ENCODE measurements at places on chromosomes 6 and 20.
A peak's percentile ranks its signal among the peaks of the same experiment; 100 is the strongest.

GRCh38 chr6:134555672-134556071 is 237.8 kb upstream of the SGK1 start:
- H3K4me1 ChIP-seq: peaks cover 10% of the 10 kb centered on the region
- no peaks in the 10 kb centered on the region for H3K36me3 ChIP-seq
- H3K27me3 ChIP-seq: no peaks in the 10 kb centered on the region
- no peak for DNase-seq
- no peak overlapping the region for H3K4me3 ChIP-seq
- no peak overlapping the region for H3K27ac ChIP-seq

DNA sequence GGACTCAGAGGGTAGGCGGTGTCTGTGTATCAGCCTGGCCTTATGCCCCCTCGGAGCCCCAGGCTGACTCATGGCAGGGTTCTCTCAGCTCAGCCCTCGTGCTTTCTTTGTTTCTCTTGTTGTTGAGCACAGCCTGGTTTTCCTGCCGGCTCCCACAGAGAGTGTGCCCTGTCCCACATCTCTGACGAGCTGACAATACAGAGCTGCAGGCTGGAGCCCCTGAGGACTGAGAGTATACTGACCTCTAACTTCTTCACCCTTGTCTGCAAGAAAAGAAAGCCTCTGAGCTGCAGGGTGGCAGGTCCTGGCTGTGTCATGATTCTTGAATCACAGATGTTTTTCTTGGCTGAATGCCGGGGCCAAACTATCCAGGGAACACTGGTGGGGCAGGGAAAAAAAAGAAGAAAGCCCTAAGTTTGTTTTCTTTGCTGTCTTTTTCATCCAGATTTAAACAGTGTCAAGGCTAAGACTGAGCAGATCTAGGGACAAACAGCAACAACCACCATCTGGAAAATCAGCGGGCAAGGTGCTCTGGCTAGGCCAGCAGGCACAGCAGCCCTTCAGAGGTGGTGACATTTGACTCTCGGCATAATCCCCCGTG is 63.3 kb upstream of the ZNF133 start:
- no peak overlapping the region for H3K4me3 ChIP-seq
- peaks cover 17% of the 10 kb centered on the region for H3K4me1 ChIP-seq
- peak overlapping the region; percentile 56 for H3K27ac ChIP-seq

DNA sequence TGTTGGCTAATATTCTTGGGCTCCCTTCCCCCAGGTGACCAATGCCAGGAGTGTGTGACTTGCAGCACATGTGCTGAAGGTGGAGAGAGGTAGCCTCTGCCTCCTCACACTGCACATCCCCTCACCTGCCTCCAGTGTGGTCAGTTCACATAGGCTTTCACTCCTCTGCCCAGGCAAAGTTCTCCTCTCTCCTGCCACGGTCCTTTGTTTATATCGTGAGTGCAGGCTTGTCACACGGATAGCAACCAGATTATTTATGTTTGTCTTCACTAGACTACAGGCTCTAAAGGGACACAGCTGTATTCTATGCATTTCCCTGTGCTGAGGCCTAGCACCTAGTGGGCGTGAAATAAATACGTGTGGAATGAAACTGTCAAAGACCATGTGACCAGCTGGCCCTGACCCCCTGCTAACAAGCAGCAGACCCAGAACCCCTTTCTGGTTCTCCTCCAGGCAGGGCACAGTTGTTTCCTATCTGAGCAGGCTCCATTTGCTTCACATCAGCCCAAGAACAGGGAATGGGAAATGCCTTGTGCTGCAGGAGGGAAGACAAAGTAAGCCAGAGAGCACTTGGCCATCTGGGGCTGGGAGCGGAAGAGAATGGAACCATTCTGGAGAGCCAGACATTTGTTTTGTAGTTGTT is 42.3 kb downstream of the UNC5CL start:
- DNase-seq: no peak
- H3K27ac ChIP-seq: no peak overlapping the region
- H3K4me1 ChIP-seq: no peaks in the 10 kb centered on the region

DNA sequence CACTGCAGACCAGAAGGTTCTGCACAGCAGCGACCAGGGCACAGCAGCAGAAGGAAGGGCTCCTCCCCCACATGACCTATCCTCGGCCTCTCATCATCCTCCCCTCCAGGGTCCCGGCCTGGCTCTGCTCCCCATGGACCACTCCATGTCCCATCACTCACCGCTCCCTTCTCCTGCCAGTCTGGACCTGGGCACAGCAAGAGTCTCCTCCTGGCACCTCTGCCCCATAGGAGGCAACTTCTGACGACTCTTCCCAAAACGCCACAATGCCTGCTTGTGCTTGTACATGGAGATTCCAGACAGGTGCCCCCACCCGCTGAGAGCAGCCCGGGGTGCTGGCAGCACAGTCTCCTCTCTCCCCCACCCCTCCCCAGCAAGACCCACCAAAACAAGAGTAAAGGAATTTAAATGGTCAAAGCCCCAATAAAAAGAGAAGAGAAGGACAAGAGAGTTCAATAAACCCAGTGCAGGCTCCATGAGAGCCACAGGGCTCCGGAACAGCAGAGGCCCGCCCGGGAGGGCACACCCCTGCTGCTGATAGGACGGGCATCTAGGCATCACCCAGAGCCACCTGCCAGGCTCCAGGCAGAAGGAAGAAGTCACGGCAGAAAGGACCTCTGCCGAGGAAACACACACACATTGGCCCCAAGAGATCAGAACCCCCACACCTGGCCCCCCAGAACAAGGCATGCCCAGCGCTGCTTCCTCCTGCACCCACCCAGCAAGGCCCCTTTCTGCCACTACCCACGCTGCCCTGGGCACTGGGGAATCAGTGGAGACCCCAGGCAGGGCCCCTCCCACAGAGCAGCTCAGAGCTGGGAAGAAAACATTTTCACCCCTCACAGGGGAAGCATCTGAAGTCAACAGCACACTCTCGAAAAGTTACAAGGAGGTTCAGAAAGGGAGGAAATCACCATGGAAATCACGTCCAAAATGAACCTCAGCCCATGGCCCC is 15.2 kb downstream of the TAF4 start:
- peak; percentile 75 for DNase-seq
- H3K36me3 ChIP-seq: peaks cover 8% of the 10 kb centered on the region
- no peak overlapping the region for H3K27ac ChIP-seq
- no peaks in the 10 kb centered on the region for H3K4me1 ChIP-seq

DNA sequence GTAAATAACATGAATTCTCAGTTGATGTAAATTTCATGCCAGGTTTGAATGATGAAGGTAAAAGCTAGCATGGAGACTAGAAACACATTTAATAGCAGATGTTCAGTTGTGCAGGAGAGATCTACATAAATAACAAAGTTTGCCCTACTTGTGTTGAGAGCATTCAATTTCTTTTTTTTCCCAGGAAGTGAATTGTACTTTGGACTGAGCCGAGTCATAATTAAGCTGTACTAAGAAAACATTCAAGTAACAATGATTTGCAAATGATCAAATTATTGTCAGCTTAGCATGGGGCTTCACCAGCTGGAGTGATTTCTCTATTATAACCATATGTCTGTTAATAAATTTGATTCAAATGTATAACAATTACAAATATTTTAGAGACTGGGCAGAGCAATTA is 893.5 kb upstream of the MAP3K7 start:
- H3K36me3 ChIP-seq: no peaks in the 10 kb centered on the region
- no peak overlapping the region for H3K27ac ChIP-seq
- no peaks in the 10 kb centered on the region for H3K27me3 ChIP-seq
- DNase-seq: no peak
- no peak overlapping the region for H3K4me3 ChIP-seq

DNA sequence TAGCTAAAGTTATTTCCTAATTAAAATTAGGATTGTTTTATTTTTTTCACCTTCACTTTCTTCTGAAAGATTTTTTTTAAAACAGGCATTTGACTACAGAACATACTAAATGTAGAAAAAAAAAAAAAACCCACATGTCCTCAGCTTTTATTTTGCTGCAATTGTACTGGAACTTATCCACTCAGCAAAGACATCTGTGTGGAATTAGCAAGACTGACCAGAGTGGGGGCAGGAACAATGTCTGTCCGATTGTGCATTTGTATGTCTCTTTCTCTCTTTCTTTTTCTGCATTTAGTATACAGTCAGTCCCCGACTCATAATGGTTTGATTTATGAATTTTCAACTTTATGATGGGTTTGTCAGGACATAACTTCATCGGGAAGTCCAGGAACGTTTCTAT is 77.3 kb downstream of the CHD6 start:
- H3K36me3 ChIP-seq: peaks cover 22% of the 10 kb centered on the region
- peaks cover 11% of the 10 kb centered on the region for H3K4me1 ChIP-seq
- H3K27ac ChIP-seq: no peak overlapping the region
- H3K27me3 ChIP-seq: no peaks in the 10 kb centered on the region
- DNase-seq: no peak

DNA sequence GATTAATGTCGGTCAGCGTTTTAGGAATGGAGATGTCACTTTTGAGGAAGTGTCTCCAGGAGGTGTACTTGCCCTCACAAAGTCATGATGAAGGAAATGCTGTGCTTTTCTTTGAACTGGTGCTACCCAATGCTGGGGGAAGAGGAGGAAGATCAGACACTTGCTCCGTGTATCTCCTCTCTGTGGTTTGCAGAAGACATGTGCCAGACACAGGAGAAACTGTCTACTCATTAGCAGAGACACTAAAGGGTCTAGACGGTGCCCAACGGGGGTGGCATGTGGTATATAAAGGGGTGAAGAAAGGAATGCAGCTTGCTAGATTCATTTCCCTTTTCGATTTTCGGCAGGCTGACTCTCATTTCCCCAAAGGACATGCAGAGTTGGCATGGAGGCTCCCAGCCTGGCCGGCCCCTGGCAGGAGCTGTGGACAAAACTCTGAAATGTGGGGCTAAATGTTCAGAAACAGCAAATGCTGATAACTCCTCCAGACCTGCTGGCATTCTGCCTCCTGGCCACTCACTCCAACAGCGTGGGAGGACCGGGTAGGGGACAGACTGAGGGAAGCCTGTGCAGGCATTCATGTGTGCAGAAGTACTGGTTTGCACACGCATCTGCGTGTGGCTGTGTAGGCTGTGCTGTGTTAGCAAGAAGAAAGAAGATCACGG is 59.6 kb upstream of the QKI start:
- H3K36me3 ChIP-seq: no peaks in the 10 kb centered on the region
- H3K27ac ChIP-seq: peak overlapping the region; percentile 67
- peak overlapping the region; percentile 3 for H3K4me3 ChIP-seq
- no peaks in the 10 kb centered on the region for H3K27me3 ChIP-seq

GRCh38 chr6:3438190-3439167 is 18.4 kb downstream of the SLC22A23 start:
- H3K4me1 ChIP-seq: peaks cover 27% of the 10 kb centered on the region
- H3K27ac ChIP-seq: no peak overlapping the region
- H3K4me3 ChIP-seq: no peak overlapping the region
- H3K36me3 ChIP-seq: no peaks in the 10 kb centered on the region
- H3K27me3 ChIP-seq: no peaks in the 10 kb centered on the region

GRCh38 chr20:61765081-61765870 is 300.4 kb downstream of the TAF4 start:
- peaks cover 3% of the 10 kb centered on the region for H3K4me1 ChIP-seq
- no peak overlapping the region for H3K27ac ChIP-seq
- DNase-seq: peak; percentile 29

DNA sequence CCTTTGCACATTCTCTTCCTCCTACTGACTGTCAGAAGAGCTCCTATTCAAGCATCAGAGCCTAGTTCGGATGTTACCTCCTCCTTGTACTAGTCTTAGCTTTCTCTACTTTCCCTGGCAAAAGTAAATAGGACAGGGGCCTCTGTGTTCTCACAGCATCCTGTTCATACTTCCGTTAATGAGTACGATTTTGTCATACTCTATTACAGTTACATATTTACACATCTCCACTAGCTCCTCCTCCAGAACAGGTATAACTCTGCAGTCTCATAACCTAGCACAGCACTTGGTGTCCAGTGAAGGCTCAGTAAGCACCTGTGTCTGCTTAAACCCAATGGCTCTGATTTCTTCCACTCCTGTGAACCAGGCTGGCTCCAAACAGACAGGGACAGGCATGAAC is 7.0 kb downstream of the ELMO2 start:
- no peak for DNase-seq
- peaks cover 9% of the 10 kb centered on the region for H3K36me3 ChIP-seq
- peaks cover 68% of the 10 kb centered on the region for H3K4me1 ChIP-seq
- H3K4me3 ChIP-seq: no peak overlapping the region

- no peaks in the 10 kb centered on the region for H3K36me3 ChIP-seq
- no peak overlapping the region for H3K4me3 ChIP-seq
- no peak for DNase-seq
- no peaks in the 10 kb centered on the region for H3K27me3 ChIP-seq
- H3K27ac ChIP-seq: peak overlapping the region; percentile 19
These were observed 10.5 kb upstream of the SCUBE3 start for GRCh38 chr6:35203152-35203670.

DNA sequence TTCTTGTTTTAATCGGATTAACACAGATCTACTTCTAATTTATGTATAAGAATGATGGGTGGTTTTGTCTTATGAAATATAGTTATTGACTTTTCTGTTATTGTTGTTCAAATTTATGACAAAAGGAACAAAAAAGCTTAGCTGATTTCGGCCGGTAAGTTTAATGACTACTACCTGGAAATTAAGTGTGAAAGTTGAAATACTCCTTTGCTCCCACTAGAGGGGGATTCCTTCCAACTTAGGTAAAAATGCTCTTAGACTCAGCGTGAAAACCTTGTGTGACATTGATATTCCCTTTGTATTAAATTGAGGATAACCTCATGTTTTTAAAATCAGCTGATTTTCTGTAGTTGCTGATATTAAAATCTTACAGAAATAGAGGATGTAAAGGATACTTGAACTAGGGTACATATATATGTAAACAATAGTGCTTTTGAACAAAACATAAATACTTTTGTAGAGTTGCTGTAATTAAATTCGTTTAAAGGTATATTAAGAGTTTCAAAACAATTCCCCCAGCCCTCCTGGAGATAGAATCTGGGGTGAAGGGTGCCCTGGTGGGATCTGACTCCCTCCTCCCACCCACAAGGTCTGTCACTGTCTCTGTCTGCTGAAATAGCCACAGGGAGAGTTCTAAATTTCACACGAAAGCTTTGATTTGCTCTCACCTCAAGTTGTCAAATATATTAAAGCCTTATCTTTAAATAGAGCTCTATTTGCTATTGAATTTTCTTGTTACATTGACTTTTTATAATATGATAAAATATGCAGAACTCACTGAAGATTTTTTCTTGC is 257.5 kb downstream of the ARID1B start:
- no peak overlapping the region for H3K4me3 ChIP-seq
- no peaks in the 10 kb centered on the region for H3K27me3 ChIP-seq
- no peaks in the 10 kb centered on the region for H3K36me3 ChIP-seq
- peak overlapping the region; percentile 24 for H3K27ac ChIP-seq
- DNase-seq: no peak
- peaks cover 60% of the 10 kb centered on the region for H3K4me1 ChIP-seq
